ENCODE measurements at places on chromosomes 6 and 20.

DNA sequence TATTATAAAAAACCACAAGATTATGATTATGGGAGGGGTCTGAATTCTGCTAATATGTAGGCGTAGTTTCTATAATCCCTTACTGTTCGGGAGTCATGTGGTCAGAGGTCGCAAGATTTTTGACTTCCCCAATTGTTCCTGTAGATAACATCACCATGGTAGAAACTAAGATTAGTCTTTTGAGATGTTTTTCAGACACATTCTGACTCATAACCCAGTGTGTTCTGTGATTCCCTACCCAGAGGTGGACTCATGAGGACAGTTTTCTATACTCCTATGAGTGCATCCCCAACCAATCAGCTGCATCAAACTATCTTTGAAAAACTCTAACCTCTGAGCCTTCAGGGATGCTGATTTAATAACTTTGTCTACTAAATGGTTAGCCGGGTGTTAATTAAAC lies 175.5 kb downstream of the RFPL4B start:
- DNase-seq: no peak

GRCh38 chr6:37922563-37922962 lies 103.0 kb downstream of the ZFAND3 start:
- no peak for DNase-seq

- no peak for DNase-seq
Measured at GRCh38 chr6:44563397-44563796, 175.9 kb downstream of the CDC5L start.

GRCh38 chr6:145332011-145332410 lies 403.3 kb downstream of the EPM2A start:
- DNase-seq: no peak

DNA sequence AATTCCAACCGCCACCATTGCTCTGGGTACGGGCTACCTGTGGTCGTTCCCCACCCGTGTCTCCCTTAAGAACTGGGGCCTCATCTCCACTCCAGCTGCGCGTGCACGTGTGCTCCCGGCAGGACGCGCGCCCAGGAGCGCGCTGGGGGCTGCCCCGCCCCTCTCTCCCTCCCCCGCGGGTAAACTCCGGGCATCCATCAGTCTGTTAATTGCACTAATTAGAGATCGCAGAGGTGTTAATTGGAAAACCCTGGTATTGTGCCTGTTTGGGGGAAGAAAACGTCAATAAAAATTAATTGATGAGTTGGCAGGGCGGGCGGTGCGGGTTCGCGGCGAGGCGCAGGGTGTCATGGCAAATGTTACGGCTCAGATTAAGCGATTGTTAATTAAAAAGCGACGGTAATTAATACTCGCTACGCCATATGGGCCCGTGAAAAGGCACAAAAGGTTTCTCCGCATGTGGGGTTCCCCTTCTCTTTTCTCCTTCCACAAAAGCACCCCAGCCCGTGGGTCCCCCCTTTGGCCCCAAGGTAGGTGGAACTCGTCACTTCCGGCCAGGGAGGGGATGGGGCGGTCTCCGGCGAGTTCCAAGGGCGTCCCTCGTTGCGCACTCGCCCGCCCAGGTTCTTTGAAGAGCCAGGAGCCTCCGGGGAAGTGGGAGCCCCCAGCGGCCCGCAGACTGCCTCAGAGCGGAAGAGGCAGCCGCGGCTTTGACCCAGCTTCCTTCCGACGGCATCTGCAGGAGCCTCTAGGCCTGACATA lies 14.4 kb downstream of the FOXP4 start:
- DNase-seq: no peak

DNA sequence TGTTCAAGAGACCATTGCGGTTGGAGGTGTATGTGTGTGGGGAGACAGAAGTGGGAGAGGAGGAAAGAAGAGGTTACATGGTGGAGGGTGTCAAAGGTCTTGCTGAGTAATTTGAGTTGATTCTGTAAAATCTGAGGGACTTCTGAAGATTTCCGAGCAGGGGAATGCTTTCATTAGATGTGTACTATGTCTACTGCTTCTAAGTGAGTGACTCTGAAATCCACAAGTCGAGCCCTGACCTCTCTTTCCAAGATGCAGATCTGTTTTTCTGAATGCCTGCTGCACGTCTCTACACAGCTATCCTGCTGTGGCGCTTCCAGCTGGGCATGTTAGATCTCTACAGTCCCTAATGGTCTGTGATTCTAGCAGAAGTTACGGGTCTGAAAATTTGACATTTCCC lies 209.8 kb downstream of the ATXN1 start:
- no peak for DNase-seq

GRCh38 chr20:58892932-58893224 lies 40.4 kb downstream of the GNAS start:
- no peak for DNase-seq

DNA sequence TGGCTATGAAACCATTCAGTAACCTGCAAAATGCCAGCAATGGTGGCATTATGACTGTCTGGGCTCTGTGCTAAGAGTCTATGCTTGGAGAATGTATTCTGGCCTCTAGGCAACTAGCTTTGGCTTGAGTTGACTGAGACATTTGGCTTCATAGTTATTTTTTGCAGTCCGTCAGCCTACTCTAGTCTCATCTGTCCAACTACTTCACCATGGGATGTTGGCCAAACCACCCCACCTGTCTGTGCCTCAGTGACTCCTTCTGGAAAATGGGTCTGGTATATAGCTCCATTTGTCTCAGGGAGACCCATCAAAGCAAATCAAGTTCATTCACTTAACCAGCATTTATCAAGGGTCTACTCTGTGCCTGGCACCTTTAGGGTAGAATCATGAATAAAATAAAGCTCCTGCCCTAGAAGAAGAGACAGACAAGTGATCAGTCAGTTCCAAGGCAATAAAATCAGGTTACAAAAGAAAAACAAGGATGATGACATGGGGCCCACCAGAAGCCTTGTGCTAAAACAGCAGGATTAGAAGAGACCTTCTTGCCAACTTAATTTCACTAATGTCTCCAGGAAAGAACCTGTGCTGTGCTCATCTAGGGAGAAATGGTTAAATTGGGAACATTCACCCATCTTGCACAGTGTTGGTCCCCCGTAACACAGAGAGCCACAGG lies 102.4 kb upstream of the ARMC2 start:
- no peak for DNase-seq

DNA sequence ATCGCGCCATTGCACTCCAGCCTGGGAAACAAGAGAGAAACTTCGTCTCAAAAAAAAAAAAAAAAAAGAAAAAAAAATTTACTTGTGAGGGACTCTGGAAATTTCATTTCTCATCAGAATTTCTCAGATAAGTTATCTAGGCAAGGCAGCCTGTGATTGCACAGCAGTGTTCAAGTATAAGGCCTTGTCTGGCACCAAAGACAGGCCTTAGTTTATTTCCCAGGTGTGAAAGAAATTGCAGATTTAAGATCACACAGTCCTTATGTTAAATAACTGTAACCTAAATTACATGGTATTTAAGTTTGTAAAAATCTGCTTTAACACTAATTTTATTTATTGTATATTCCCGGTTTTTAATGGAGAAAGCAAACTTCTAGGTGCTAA lies 34.8 kb downstream of the HFE start:
- DNase-seq: no peak

All from HS-5 (cell line).